NCI-H1417 (cell line): ENCODE measurements at places on chromosomes 13 and 19.

DNA sequence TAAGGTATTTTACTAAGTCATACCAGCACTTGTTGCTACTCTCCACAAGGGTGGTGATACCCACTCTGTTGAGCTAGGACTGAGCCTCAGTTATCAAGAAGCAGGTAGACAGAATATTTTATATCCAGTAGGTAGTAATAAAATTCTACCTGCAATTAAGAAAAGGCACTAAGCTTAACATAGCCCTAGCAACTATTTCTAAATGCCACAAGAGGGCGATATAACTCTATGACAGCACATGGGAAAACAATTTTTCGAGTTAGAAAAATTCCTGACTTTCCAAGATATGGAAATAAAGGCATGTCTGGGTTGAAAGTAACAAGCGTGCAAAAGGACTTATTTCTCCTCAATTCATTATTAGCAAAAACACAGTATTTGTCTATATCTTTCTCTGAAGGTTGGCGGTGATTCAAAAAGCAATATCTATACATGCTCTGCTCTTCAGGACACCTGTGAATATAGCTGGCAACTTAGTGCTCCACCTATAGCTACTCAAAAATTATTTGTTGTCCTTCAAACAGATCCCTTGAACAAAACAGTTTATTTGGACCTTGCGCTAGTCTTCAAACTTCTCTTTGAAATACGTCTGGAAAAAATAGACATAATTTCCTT lies 14.7 kb downstream of the CCDC169 start:
- peak; percentile 5 for DNase-seq

GRCh38 chr19:45752639-45753038 lies 16.4 kb downstream of the SIX5 start:
- DNase-seq, result no peak

GRCh38 chr13:43961909-43962308 lies 82.2 kb downstream of the LACC1 start:
- no peak for DNase-seq

DNA sequence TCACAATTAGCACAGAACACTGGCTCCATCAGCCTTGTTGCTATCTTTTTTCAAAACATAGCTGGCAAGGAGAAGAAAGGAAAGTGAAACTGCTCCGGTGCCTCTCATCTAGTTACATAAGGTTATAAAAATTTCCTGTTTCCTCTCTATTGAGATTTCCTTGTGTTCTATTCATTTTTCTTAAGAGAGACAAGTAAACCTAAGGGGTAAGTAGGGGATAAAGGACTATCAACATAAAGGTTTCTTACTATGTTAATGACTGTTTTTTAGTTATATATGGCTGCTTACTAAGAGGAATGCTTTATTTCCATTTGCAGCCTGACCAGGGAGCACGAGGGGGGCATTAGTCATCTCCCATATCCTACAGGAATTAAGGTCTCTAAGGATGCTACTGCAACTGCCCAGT lies 73.2 kb upstream of the MLNR start:
- DNase-seq, result no peak

- no peak for DNase-seq
Observed at GRCh38 chr19:32166238-32166637, 179.2 kb upstream of the ZNF507 start.

DNA sequence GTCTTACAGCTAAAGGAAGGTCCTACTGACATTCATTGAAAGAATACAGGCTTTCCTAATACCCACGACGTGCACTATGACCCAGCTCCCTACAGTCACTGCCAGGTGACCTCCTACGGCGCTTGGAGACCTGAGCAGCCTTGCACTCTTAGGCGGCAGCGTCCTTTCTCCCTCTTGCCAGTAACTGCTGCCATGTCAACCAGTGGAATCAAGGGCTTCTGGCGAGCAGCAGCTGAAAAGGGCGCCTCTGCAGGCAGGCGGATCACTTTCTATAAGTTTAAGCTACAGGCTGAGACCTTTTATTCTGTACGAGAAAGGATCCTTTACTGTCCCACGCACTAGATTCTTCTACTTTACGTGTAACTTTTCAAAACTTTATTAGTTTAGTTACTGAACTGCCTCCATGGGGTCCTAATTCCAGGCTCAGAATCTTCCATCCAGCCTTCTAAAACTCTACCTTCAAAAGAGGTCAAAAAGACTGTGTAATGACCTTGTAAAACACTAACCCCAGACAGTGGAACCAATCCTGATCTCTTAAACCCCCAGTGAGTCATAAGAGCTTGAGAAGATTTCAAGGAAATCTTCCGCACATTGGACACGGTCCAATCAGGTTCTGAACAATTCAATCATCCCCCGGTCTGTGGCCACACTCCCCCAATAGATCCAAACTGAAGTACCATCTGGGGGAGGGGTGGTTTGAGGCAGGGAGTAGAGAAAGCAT lies 1.9 kb downstream of the KCTD12 start:
- DNase-seq, result peak; percentile 48

GRCh38 chr13:19782049-19782726 lies 557 bp downstream of the PSPC1 start:
- peak; percentile 27 for DNase-seq

GRCh38 chr19:40383668-40384248 lies 6.2 kb downstream of the HIPK4 start:
- DNase-seq, result no peak

GRCh38 chr19:11164296-11164695 lies 8.7 kb upstream of the SPC24 start:
- DNase-seq, result no peak

GRCh38 chr13:22061371-22061805 lies 390.5 kb downstream of the FGF9 start:
- DNase-seq, result peak; percentile 33
